ENCODE measurements at places on chromosomes 7 and 10. TPM values are rescaled to one million over a fixed set of nuclear protein-coding genes. Genes with fewer than 3 reads are reported as not detected.

- no peak for DNase-seq
Measured at GRCh38 chr10:79295563-79295962, 51.7 kb upstream of the PPIF start.

- no peak for DNase-seq
Measured at GRCh38 chr7:113371416-113372043, 253.2 kb upstream of the SMIM30 start.

- DNase-seq: no peak
Measured at GRCh38 chr7:78191475-78192079, 393.0 kb downstream of the PHTF2 start.

The RET gene
- 11.2 TPM for total RNA-seq

- no peak for DNase-seq
Measured at GRCh38 chr10:6894405-6894804, 314.3 kb upstream of the PRKCQ start.

All from H9 (cell line).